ENCODE measurements at places on chromosomes 1 and 21.

DNA sequence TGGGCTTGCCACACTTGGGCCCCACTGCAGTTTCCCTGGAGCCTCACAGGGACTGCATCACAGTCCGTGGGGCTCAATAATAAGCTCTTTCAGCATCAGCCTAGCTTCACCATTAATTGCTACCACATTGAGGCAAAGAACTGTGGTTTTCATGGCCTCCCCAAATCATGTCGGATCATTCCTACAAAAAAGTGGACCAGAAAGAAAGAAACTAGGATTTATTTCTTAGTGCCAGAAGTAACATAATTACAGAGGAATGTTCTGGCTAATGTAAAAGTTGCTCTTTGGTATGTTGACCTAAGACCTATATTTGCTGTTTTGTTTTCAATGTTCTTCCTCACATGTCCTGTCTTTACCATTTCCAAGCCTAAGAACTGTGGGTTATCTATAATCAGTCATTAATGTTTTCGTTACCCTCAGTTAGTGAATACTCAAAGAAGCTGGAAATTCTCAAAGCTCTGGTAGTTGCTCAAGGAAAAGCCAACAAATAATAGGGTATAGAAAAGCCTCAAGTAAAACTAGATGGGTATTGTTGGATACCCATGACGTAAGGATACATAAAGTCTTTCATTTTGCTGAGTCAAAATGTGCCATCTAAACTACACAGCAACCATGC is 173.9 kb downstream of the LTN1 start:
- no peak for DNase-seq

DNA sequence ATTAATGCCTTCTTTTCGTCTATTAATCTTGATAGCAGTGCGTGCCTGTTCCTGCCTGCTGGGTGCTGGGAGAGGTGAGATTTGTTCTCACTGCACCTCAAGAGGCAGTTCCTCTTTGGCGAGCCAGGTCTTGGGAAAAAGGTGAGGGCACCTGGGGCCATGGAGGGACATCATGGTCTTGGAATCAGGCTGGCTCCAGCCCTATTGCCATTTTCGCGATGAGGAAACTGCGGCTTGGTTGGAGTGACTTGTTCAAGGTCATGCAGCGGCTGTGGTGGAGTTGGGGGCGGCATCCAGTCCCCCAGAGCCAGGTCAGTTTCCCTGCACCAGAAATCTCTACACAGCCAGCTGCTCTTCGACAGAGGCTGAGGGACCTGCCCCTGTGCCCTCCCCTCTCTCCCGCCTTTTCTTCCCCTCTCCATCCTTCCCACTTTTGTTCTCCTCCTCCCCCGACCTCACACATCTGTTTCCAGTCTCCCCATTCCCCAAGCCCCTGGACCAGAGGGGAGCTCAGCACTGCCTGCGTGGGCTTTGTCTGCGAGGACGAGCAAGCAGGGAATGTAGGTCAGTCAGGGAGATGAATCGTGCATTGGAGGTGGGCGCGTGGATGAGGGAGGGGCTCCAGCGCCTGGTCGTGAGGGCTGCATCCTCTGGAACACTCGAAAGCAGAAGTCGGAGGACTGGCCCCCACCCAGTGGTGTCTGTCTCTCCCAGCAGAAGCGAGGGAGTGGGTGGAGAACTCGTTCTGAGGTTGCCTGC is 135.1 kb downstream of the ACTL8 start:
- no peak for DNase-seq

GRCh38 chr1:88801575-88802208 is 89.7 kb downstream of the GTF2B start:
- DNase-seq, result no peak

GRCh38 chr1:14057640-14058039 is 357.7 kb downstream of the PRDM2 start:
- no peak for DNase-seq

- DNase-seq, result no peak
These were observed 1366.2 kb downstream of the PLA2G4A start for GRCh38 chr1:188194916-188195315.

DNA sequence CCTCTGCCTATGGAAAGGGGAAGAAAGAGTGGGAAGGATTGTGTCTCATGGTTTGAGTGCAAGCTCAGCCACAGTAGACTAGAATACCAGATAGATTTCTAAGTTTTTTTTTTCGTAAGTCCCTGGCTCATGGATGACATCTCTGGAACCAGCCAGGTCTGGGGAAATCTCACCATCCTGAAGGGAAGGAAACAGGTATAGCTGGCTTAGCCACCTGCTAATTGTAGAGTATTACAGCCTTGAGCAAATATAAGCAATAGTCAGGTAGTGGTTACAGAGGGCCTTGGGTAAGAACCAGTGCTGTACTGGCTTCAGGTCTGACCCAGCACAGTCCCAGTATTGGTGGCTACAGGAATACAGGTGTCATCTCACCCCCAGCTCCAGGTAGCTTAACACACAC is 500.9 kb upstream of the PRMT6 start:
- no peak for DNase-seq

- no peak for DNase-seq
These were observed 253.2 kb downstream of the PTPRC start for GRCh38 chr1:198892065-198892464.

GRCh38 chr1:160284220-160284781 is 632 bp downstream of the PEX19 start:
- DNase-seq, result no peak

DNA sequence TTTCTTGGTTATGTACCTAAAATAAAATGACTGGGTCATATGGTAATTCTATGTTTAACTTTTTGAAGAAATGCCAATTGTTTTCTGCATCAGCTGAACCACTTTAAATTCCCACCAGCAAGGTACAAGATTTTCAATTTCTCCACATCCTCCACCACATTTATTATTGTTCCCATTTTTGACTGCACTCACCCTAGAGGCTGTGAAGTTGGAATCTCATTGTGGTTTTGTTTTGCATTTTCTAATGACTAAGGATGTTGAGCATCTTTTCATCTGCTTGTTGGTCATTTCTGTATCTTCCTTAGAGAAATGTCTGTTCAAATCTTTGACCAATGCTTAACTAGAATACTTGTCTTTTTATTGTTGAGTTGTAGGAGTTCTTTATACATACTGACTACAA is 72.5 kb downstream of the ASTN1 start:
- DNase-seq, result no peak

DNA sequence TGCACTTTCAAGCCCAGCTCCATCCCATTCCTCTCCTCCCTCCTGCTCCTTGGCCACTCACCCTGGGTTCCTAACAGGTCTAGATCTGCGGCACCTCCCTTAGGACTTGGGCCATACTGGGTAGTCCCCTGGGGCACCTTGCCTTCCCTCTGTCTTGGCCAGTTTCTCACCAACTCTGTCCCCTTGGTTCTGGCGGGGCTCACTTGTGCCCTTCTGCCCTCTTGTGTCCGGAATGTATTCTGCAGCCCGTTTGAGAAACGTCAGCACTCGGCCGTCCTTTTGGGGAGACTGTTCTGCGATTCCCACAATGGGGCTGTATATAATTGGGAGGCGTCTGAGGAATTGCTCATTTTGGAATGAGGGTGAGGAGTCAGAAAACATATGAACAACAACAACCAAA is 162.4 kb downstream of the ZSCAN20 start:
- no peak for DNase-seq

GRCh38 chr1:206734499-206735142 is 36.0 kb upstream of the IL19 start:
- DNase-seq, result no peak

- no peak for DNase-seq
These were observed 5.7 kb downstream of the VAMP4 start for GRCh38 chr1:171736196-171736595.

GRCh38 chr1:172895050-172895460 is 155.7 kb downstream of the TNFSF18 start:
- no peak for DNase-seq

GRCh38 chr1:166960858-166961474 is 14.4 kb downstream of the ILDR2 start:
- DNase-seq, result no peak

- DNase-seq, result no peak
These were observed 50.1 kb upstream of the COL6A1 start for GRCh38 chr21:45931397-45931969.

GRCh38 chr1:201021630-201022492 is 1.7 kb downstream of the KIF21B start:
- DNase-seq, result no peak

DNA sequence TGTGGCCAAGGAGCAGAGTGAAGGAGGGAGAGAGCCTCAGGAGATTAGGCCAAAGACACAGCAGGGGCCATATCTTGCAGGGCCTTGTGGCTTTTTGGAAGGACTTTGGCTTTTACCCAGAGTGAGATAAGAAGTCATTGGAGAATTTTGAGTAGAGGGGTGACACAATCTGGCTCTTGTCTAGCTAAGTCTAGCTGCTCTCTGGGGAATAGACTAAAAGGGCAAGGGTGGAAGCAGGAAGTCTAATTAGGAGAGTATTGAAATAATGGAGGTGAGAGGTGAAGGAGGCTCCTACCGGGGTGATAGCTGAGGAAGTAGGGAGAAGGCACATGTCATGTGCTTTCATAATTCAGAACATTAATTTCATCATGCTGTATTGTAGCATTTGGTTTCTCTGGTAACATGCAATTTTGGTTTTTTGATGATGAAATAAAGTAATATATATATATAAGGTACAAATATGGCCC is 34.3 kb upstream of the KCNA3 start:
- no peak for DNase-seq

DNA sequence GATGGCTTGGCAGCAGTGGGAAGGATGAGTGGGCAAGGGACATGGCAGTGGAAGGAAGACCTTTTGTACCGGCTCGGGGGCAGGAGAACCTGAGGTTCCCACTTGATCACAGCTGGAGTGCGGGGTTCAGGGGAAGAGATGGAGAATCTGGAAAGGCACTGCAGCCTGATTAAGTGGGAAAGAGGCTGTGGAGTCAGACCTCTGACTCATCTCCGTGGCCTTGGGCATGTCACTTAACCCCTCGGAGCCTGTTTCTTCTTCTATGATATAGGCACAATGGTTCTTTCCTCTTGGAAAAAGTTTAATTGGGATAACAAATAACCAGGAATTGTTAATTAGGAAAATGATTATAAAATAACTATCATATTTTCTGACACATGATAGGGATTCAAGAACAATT is 13.1 kb upstream of the TMEM61 start:
- no peak for DNase-seq

DNA sequence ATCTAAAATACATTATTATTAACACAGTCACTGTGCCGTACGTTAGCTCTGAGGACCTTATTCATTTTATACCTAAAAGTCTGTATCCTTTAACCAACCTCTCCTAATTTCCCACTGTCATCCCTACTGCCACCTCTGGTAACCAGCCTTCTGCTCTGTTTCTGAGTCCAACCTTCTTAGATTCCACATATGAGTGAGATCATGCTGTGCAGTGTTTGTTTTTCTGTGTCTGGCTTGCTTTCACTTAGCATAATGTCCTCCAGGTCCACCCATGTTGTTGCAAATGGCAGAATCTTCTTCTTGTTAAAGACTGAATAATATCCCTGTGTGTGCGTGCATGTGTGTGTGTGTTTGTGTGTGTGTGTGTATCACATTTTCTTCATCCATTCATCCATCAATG is 64.2 kb downstream of the ETS2 start:
- DNase-seq, result no peak

- DNase-seq, result no peak
These were observed 261.4 kb upstream of the C1orf174 start for GRCh38 chr1:4161366-4162006.

DNA sequence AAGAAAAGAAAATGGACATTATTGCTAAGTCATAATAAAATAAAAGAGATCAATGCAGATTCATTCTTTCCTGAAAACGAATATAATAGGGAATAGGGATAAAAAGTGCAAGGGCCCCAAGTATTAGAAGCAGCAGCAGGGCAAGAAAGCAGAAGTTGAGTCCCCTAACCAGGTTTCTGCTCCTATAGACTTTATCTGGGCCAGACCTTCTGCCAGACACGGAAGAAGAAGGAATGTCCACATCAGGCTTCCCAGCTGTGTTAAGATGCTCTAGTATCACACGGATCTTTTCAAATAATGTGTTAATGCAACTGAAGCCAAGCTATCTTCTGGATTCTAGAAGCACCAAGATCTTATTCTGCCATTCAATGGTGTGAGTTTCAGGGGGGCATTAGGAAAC is 26.9 kb downstream of the CD244 start:
- no peak for DNase-seq

GRCh38 chr1:219391297-219391696 is 217.6 kb downstream of the LYPLAL1 start:
- no peak for DNase-seq

- no peak for DNase-seq
These were observed 32.2 kb upstream of the IFNAR2 start for GRCh38 chr21:33197496-33197895.

DNA sequence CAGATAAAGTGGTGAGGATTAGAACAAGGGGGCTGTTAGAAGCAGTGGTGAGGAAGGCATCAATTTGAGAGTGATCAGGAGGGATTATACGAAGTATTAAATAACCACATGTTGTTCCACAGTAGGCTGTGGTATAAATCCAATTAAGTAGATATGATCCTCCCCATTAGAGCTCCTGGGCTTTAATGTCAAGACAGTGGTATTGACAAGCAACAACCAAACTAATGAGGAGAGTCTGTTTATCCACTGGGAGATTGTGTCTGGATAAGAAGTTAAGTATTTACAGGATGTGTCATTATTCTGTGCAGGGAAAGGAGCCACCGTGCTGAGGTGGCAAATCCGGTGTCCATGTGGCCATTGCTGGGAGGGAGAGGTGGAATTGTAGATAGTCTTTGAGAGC is 5.8 kb downstream of the ACTN2 start:
- DNase-seq, result no peak

DNA sequence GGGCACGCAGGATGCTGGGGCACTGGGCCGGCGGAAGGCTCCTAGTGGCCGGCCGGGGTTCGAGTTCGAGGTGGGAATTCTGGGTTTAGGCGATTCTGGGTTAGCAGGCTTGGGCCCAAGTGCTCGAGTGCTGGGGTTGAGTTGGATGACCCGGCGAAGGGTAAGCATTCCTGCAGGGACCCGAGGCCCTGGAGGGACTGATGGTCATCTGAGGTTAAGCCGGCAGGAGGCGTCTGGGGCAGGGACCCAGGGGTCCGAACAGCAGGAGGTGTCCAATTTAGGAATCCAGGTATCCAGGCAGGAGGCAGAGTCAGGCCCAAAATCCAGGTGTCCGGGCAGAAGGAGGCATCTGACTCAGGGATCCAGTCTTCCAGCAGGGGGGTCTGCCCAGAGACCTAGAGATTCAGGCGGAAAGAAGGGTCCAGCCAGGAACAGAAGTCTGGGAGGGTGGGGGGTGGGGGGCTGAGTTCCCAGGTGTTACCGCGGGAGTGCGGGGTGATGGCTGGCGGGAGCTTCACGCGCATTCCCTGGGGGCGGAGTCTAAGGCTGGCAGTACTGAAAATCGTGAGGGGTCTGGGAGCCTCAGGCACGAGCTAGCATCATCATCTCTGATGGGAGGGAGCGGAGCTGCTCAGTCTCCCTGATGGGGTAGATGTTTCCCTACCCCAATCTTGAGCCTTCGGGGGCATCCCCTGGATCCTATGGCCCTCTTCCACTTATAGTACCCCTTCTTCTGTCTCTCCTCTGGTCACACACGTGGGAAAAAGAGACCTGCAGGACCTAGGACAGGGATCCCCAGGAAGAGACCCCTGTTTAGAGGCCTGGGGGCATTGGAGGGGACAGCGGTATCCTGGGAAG is 585 bp downstream of the GPR3 start:
- DNase-seq, result no peak

Data from right forelimb (tissue), 1 donor.